ENCODE measurements at places on chromosomes 16 and 17. TPM values are rescaled to one million over a fixed set of nuclear protein-coding genes. Genes with fewer than 3 reads are reported as not detected.

LGALS3BP gene
- total RNA-seq, result 74.0 TPM

EME2 gene
- 9.7 TPM for total RNA-seq

CACNG4 gene
- 11.0 TPM for total RNA-seq

TMEM114 gene
- total RNA-seq, result not detected

WFIKKN1 gene
- total RNA-seq, result not detected

SPNS2 gene
- total RNA-seq, result 9.5 TPM

CTRB1 gene
- total RNA-seq, result not detected
